GM12891 (cell line): ENCODE measurements at places on chromosomes 7 and 10.

DNA sequence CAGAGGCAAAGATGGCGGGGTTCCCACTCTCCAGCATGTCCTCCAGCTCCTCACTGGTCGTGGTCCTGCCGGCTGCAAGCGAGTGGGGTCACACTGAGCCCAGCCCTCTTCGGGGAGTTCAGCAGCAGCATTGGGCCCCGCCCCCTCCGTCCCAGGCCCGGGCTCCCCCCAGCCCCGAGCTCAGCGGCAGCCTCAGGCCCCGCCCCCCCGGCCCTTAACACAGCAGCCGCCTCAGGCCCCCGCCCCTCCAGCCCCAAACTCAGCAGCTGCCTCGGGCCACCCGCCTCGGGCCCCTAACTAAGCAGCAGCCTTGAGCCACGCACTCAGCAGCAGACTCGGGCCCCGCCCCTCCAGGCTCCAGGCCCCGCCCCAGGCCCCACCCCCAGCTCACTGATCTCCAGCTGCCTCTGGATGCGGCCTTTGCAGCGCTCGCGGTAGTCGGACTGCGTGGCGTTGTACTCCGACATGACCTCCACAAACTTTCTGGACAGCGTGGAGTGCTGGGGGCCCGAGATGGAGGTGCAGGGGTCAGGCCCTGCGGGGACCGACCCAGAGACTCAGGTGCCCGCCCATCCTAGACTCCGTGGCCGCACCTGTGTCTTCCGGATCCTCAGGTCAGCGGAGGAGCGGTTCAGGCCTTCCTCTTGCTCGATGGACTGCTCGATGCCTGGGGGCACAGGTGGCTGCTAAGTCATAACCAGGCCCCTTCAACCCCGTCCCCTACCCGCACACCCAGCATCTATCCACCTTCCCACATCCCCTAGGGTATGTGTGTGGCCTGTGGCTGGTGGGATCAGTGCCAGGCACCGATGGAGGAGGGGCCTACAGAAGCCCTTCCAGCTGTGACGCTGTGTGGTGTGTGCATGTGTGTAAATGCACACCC is 15.5 kb downstream of the STX1A start:
- DNase-seq, result peak; percentile 81

DNA sequence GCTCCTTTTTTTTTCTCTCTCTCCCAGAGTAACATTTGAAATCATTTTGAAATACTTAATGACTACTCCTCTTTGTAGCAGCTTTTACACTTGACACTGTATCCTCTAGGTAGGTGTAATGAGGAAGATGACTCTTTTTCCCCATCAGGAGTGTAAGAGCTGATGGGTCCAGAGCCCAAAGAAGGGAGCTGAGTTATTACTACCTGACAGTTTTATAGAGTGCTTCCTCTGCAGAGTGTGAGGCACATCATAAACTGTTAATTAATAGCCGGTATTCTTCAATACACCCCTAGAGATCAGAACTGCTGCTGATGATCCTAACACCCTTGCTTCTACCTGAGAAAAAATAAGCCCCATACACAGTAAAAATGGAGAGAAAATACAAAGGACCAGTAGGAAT is 279.8 kb upstream of the SEMA3A start:
- no peak for DNase-seq

DNA sequence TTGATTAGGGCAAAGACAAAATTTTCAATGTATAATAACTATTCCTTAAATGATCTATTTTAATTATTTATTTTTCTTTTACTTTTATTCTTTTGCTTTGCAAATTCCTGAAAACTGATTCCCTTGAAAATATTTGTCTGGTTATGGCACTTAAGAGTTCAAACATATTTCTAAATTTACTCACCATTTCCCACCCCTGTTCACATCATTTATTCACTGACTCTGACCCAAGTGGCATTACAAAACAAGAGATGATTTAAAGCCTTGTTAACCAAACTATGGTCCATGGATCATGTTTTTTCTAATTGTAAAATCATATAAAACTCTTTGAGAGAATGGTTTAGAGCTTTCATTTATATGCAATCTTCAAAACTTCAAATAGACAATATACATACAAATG is 1256.1 kb upstream of the LRRN3 start:
- DNase-seq, result no peak

DNA sequence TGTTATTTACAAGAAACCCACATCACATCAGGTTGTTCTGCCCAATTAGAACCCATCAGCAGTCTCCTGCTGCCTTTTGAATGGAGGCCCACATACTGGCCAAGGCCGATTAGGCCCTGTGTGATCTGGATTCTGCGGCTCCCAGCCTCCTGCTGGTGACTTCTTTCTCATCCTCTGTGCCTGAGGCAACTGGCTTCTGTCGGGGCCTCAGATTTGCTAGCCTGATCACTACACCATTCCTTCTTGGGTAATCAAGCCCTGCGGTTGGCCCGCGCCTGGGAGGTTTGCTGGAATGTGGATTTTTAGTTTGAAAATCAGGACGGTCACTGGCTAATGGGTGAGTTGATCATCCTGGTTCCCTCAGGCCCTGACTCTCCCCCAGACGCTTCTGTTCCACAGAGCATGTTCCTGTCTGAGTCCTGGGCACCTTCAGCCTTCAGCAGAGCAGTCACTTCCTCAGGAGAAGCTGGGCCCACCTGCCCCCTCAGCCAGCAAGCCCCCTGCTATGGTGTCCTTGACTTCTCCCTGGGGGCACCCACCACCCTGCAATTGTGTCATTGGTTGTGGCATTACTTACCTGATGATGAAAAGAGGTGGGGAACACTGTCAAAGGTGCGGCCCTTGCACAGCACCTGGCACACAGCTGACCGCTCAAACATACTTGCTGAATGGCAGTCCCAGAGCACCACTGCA is 207.6 kb downstream of the PHTF2 start:
- DNase-seq, result no peak

- DNase-seq, result no peak
These were observed 42.6 kb upstream of the DNAH11 start for GRCh38 chr7:21500117-21500832.

- no peak for DNase-seq
These were observed 30.6 kb downstream of the MYL10 start for GRCh38 chr7:101598422-101598985.

GRCh38 chr7:50281680-50282445 is 22.7 kb upstream of the IKZF1 start:
- DNase-seq, result no peak
